ENCODE measurements at places on chromosomes 1 and 21.

DNA sequence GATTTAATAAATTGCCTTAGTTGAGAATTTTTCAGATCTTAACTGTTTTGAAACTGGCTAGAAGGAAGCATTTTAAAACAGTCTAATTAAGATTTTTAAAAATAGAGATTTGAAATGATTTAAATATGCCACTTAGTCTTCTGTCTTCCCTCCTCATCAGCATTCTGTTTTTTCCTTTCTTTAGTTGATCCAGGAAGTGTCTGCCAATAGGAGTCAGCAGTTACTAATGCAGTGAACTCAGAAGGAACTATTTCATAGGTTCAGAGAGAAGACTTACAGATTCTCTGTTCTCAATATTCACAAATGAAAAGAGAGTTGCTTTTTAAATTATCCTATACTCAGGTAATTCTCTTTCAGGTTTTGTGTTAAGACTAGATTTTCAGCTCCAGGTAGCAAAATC is 84.5 kb downstream of the RPS6KC1 start:
- DNase-seq = no peak

GRCh38 chr1:160148121-160148520 is 3.3 kb upstream of the ATP1A4 start:
- DNase-seq = no peak

DNA sequence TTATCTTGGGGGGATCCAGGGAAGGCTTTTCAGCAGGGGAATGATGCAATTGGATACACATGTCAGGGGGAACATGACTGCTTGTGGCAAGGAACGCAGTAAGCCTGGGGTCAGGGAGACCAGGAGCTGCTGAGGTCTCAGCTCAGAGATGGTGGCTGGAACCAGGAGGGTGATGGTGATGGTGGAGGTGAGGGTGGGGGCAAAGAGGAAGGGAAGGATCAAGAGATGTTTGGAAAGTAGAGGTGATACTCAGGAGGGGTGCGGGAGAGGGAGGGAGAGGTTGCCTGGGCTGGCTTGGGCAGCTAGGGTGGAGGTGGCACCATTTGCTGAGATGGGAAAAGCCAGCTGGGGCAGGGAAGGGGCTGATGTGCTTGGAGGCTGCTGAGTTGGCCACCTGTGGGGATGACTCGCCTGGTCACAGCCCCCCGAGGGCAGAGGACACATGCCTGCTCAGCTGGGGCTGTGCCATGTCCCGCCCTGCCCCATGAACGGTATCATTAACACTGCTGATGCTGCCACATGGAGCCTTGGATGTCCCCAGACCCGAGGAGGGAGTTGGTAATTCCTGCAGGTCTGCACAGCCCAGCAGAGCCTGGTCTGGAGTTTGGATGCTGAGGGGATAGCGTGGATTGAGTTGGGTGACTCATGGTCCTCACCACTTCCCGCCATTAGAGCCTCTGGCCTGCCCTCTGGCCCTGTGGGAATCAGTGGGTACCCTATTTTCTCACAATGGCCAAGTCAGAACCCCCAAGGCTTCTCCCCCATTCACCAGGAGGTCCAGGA is 6.3 kb upstream of the PADI1 start:
- DNase-seq = no peak

- DNase-seq = peak; percentile 9
Observed at GRCh38 chr1:205805082-205805711, 7.8 kb downstream of the SLC41A1 start.

Measured in NB4 (cell line).